ENCODE measurements at places on chromosomes 13 and 19. TPM values are rescaled to one million over a fixed set of nuclear protein-coding genes. Genes with fewer than 3 reads are reported as not detected.

- DNase-seq: no peak
These were observed 28.7 kb downstream of the DHX34 start for GRCh38 chr19:47377801-47378200.

DNA sequence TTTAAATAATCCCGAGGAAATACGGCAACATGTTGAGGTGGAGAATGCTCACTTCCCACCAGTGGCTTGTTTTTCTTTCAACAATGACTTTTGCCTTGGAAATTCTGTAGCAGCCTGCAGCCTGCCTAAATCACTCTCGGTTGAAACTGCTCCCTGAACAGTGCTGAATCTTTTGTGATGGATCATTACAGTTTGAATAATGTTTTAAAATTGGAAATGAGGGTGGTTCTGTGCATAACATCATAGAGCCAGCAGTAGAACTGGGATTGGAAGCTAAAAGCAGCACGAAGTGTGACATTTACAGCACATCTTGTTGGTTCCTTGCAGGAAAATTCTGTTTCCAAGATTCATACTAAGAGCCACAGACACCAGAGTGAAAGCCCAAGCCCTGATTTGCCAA lies 74.1 kb upstream of the GPR12 start:
- DNase-seq: no peak

Gene MYADM
- 30.9 TPM for total RNA-seq

DNA sequence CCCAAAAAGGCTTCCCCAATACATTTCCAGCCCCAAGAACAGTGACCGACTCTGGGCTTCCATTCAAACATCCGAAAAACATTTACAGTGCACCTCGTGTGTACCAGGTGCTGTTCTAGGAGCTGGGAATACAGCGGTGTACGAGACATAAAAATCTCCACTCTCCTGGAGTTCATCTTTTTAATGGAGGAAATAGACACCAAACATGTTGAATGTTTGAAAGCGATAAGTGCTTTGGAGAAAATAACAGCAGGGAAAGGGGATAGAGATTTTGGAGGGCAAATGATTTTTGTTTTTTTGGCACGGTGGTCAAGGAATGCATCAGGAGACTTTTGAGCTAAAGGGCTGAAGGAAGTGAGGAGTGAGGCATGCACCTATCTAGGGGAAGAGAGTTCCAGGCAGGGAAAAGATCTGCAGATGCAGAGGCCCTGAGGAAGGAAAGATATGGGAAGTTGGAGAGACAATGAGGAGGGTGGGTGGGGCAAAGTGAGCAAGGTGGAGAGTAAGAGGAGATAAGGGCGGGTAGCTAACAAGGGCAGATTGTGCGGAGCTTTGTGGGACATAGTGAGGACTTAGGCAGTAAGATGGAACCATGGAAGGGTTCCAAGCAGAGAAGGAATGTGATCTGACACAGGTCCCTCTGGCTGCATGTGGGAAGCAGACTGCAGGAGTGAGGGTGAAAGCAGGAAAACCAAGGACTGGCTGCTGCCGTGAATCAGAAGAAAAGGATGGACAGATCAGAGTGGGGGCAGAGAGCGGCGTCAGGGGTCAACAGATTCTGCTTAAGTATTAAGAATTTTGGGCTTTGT lies 703 bp upstream of the FBL start:
- no peak for DNase-seq

Gene TBXA2R
- total RNA-seq: 3.1 TPM

Gene DDX49
- total RNA-seq: 89.2 TPM

GRCh38 chr19:3479834-3480215 lies 500 bp downstream of the SMIM24 start:
- DNase-seq: peak; percentile 43

GRCh38 chr13:110546926-110547325 lies 14.6 kb downstream of the RAB20 start:
- DNase-seq: no peak

DNA sequence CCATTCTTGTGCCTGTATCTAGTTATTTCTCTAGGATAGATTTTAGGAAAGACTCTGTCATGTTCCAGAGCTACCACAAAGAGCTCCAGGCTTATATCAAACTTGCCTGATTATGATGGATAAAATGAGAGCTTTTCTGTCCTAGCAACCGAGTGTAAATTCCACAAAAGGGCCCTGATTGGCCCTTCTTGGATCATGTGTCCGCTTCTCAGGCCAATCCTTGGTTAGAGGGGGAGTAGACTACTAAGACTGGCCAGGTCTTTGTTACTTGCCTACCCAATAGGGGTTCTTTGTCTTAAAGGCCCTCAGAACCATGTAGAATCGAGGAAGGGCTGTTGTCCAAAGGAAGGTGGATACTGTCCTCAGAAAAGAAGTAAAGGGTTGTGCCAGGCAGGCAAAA lies 2.4 kb downstream of the DHX34 start:
- DNase-seq: no peak

DNA sequence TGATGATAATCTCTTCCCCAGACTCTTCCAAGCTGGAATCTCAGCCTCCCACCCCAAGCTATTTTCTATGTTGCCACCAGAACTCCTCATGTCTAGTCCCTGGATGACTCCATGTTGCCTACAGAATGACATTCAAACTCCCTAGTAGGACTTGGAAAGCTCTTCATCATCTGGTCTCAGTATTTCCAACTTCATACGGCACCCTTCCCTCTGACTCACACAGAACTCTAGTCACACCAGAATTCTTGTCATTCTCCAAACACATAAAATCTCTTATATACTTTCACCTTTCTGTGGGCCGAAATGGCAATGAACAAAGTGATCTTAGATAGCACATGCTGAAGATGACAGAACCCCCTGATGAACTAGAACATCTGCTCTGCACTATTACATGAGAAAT lies 86.2 kb downstream of the CAB39L start:
- no peak for DNase-seq

- no peak for DNase-seq
These were observed 32.8 kb downstream of the RAP2A start for GRCh38 chr13:97466722-97467121.
